ENCODE measurements at places on chromosomes 6 and 20. TPM values are rescaled to one million over a fixed set of nuclear protein-coding genes. Genes with fewer than 3 reads are reported as not detected.

Gene CLIC5
- total RNA-seq, result not detected

Gene SRXN1
- total RNA-seq, result 6.8 TPM

Gene GLP1R
- 1.3 TPM for total RNA-seq

Gene NHLRC1
- total RNA-seq, result not detected

Gene ARMH2
- total RNA-seq, result not detected

Gene HINT3
- total RNA-seq, result 19.5 TPM

Gene FOXP4
- total RNA-seq, result 6.9 TPM

Gene KCNQ5
- 0.09 TPM for total RNA-seq

- H3K36me3 ChIP-seq, result no peaks in the 10 kb centered on the region
- H3K27me3 ChIP-seq, result no peaks in the 10 kb centered on the region
- H3K27ac ChIP-seq, result no peak overlapping the region
- peaks cover 6% of the 10 kb centered on the region for H3K4me1 ChIP-seq
- no peak for DNase-seq
Observed at GRCh38 chr6:160173806-160174527, 52.4 kb downstream of the SLC22A1 start.

- H3K27me3 ChIP-seq, result no peaks in the 10 kb centered on the region
- H3K27ac ChIP-seq, result no peak overlapping the region
- H3K4me3 ChIP-seq, result no peak overlapping the region
- peaks cover 6% of the 10 kb centered on the region for H3K4me1 ChIP-seq
Observed at GRCh38 chr6:13472099-13472498, 15.3 kb downstream of the GFOD1 start.

GRCh38 chr6:100084991-100085364 is 91.0 kb upstream of the MCHR2 start:
- H3K27ac ChIP-seq, result no peak overlapping the region
- no peak for DNase-seq
- no peaks in the 10 kb centered on the region for H3K27me3 ChIP-seq
- no peaks in the 10 kb centered on the region for H3K36me3 ChIP-seq
- H3K4me3 ChIP-seq, result no peak overlapping the region

- no peak overlapping the region for H3K4me3 ChIP-seq
- no peaks in the 10 kb centered on the region for H3K27me3 ChIP-seq
- H3K4me1 ChIP-seq, result no peaks in the 10 kb centered on the region
- H3K36me3 ChIP-seq, result no peaks in the 10 kb centered on the region
- DNase-seq, result no peak
Observed at GRCh38 chr6:9064156-9064555, 628.8 kb upstream of the SLC35B3 start.

DNA sequence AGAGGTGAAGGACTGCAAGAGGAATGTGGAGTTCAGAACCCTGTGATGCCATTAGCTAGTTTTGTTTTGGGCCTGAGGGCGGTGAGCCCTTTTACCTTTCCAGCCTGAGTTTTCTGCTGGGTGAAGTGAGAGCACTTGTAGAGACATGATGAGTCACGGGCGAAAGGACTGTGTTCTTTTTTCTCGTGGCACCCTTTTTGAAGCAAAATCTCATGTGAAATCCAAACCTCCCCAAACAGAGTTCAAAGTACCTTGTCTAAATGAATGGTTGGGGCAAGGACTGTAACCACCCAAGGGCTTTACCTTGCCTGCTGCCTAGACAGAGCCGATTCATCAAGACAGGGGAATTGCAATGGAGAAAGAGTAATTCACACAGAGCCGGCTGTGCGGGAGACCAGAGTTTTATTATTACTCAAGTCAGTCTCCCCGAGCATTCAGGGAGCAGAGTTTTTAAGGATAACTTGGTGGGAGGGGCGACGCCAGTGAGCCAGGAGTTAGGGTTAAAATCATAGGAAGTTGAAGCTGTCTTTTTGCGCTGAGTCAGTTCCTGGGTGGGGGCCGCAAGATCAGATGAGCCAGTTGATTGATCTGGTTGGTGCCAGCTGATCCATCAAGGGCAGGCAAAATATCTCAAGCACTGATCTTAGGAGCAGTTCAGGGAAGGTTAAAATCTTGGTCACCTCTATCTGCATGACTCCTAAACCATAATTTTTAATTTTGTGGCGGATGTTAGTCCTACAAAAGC is 25.8 kb downstream of the SAMD5 start:
- DNase-seq, result no peak
- no peaks in the 10 kb centered on the region for H3K36me3 ChIP-seq
- no peak overlapping the region for H3K4me3 ChIP-seq
- no peaks in the 10 kb centered on the region for H3K27me3 ChIP-seq
- no peaks in the 10 kb centered on the region for H3K4me1 ChIP-seq

DNA sequence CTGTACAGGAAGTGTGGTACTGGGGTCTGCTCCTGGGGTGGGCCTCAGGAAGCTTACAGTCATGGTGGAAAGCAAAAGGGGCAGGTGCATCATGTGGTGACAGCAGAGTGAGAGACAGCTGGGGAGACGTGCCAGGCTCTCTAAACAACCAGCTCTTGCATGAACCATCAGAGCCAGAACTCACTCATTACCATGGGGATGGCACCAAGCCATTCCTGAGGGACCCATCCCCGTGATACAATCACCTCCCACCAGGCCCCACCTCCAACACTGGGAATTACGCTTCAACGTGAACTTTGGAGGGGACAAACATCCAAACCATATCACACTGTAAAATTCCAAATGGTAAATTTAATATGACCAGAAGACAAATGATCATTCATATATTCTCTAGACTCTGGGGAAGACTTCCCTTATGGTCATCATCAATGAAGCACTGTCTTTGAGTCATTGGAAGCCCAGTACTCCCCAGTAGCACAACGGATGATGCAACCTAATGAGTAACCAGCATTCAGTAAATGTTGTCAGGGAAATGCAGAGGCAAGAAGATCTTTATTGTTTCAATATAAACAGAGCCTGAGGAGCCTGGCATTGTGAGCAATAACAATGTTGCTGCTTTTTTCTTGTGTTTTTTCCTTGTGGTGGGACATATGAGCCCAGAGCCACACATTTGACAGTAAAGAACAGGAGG is 48.2 kb upstream of the RALY start:
- no peaks in the 10 kb centered on the region for H3K27me3 ChIP-seq
- H3K4me3 ChIP-seq, result no peak overlapping the region
- no peak for DNase-seq
- no peaks in the 10 kb centered on the region for H3K4me1 ChIP-seq
- no peaks in the 10 kb centered on the region for H3K36me3 ChIP-seq

DNA sequence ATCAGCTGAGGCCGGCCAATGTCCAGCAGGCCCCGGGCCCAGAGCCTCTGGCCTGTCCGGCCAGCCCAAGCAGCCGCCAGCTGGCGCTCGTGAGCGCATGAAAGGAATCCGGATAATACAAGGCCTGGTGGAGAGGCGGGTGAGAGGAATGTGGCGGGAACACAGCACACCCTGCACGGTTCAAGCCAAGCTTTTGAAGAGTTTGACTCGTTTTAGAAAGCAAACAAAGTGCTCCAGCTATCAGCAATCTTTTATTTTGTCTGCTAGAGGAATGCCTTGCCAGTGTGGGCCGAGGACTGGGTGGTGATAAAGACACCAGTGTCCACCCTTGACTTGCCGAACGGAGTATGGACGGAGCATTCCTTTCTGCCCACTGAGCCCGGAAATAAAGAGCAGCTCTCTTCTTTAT is 9.3 kb upstream of the NEDD9 start:
- no peaks in the 10 kb centered on the region for H3K27me3 ChIP-seq
- DNase-seq, result peak; percentile 90
- peaks cover 2% of the 10 kb centered on the region for H3K4me1 ChIP-seq
- H3K4me3 ChIP-seq, result no peak overlapping the region
- H3K36me3 ChIP-seq, result no peaks in the 10 kb centered on the region

- no peaks in the 10 kb centered on the region for H3K27me3 ChIP-seq
- no peak for DNase-seq
- no peak overlapping the region for H3K4me3 ChIP-seq
- H3K4me1 ChIP-seq, result peaks cover 12% of the 10 kb centered on the region
- no peak overlapping the region for H3K27ac ChIP-seq
Observed at GRCh38 chr6:90068264-90068663, 174.0 kb downstream of the GJA10 start.

DNA sequence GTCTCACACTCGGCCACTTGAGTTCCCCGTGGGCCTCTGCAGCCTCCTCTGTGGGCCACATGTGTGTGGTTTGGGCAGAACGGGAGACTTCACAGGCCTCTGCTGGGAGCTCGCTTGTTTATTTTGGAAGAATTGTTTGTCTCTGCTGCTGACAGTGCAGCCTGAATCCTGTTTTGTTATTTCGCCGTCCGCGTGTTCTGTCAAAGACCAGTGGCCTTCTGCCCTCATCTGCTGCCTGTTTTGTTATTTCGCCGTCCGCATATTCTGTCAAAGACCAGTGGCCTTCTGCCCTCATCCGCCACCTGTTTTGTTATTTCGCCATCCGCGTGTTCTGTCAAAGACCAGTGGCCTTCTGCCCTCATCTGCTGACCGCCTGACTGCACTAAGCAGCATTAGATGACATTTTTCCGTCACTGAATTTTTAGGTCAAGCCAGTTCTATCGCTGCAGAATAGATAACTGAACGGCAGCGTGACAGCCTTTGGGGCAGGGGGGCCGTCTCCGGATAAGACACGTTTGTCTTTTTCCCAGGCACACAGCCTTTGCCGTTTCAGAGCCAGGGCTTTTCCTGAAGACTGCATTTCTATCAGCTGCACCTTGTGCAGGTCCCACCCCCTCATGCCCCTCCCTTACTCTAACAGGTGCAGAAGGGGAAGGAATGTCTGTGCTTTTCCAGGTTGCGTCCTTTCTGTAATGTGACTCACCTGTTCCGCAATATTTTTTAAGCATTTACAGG is 158.5 kb upstream of the AFDN start:
- DNase-seq, result peak; percentile 59
- H3K4me1 ChIP-seq, result peaks cover 19% of the 10 kb centered on the region
- no peak overlapping the region for H3K27ac ChIP-seq
- H3K27me3 ChIP-seq, result no peaks in the 10 kb centered on the region

- peaks cover 54% of the 10 kb centered on the region for H3K4me1 ChIP-seq
- no peak for DNase-seq
- peaks cover 5% of the 10 kb centered on the region for H3K36me3 ChIP-seq
- no peak overlapping the region for H3K4me3 ChIP-seq
Observed at GRCh38 chr6:137874204-137875057, 7.4 kb downstream of the TNFAIP3 start.

DNA sequence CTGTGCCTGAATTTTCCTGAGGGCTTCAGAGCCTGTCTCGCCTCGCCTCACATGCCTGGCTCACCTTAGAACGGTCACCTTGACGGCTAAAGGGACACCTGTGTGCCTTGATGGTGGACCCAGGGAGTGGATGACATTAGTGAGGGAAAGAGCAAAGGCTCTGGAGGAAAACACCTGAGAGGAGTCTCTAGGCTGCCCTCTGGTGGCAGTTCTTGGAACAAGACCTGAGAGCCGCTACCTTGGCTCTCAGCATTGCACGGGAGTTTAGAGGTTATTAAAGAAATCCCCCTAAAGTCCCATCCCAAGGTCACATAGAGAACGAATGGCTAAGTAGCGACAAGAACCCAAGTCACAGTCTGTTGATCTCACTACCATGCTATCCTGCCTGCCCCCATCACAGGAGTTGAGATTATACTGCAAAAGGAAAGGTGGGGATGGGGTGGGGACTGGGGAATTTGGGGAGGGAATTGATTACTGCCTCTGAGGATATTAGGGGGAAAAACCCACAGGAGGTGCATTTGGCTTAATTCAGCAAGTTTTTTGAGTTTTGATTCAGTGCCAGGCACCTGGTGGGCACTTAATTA is 7.9 kb upstream of the CDSN start:
- H3K4me3 ChIP-seq, result no peak overlapping the region
- H3K4me1 ChIP-seq, result peaks cover 13% of the 10 kb centered on the region
- DNase-seq, result peak; percentile 80
- H3K36me3 ChIP-seq, result no peaks in the 10 kb centered on the region

- H3K36me3 ChIP-seq, result no peaks in the 10 kb centered on the region
- DNase-seq, result no peak
- no peaks in the 10 kb centered on the region for H3K27me3 ChIP-seq
- H3K4me3 ChIP-seq, result no peak overlapping the region
- H3K4me1 ChIP-seq, result no peaks in the 10 kb centered on the region
Observed at GRCh38 chr20:41017448-41018042, 11.1 kb upstream of the TOP1 start.

DNA sequence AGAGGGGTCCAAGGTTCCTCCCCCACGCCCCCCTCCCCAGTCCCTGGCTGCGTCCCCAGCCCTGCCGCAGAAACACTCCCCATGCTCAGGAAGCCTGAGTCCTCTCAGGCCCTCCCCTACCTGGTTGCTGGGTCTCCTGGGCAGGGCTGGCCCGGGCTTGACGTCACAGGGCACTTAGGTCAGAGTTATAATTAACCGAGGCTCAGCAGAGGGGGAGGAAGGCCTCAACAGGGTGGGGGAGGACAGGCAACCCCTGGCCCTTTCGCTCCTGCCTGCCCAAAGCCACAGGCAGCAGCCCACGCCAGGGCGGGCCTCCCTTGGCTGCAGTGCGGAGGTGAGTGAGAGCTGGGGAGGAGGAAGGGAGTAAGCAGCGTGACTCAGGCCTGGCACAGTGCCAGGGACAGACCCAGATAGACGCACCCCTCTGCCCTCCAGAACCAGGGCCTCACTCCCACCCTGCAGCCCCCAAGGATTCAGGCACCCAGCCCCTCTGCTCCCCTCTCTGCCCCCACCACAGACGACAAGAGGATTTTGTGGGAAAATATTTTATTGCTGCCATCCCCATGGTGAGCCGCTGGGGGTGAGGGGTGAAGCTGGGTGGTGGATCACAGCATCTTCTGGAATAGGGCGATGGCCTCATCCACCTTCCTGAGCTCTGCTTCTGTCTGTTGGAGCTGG is at the start of gene VWA7:
Gene VWA7 (minus strand): TSS at position 340 of the 678 bp plus-strand sequence. CDS start 549 bp downstream, outside the sequence.
- H3K27me3 ChIP-seq, result no peaks in the 10 kb centered on the region
- no peaks in the 10 kb centered on the region for H3K36me3 ChIP-seq
- no peak within 1 kb of the TSS for H3K27ac ChIP-seq
- no peak within 1 kb of the TSS for H3K4me3 ChIP-seq
- H3K4me1 ChIP-seq, result no peaks in the 10 kb centered on the region

DNA sequence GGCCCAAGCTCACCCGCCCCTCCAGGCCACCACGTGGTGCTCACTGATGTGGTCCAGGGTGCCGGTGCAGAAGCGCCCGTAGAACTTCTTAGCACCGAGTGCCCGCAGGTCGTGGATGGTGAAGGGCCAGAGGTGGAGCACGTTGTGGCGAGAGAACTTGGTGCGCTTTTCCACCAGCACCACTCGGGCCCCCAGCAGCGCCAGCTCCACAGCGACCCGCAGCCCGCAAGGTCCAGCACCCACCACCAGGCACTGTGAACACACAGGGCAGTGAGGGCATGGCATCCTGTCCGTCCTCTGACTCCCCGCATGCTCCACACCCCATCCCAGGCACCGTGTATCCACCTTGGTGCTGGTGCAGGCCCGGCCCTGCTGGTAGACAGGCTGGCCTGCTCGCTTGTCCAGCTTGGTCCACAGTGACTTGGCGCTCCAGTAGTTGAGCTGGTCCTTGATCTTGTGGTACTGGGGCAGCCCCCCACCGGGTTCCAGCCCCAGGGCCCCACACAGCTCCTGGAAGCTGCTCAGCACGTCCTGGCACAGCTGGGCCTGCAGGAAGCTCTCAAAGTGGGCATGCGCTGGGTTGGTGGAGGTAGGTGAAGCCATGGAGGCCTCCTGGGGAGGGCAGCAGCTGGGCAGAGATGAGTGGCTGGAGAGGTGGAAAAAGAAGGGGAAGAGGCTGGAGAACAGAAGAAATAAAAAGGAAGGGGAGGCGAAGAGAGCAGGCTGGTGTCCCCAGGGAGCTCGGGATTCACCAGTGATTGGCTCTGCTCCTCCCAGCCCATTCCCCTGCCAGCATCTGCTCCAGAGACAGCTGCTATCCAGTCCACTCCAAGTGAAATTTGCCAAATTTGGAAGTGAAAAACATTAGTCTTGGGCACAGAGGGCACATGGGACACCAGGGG is 1.7 kb downstream of the MICAL1 start:
- H3K4me1 ChIP-seq, result peaks cover 17% of the 10 kb centered on the region
- no peak overlapping the region for H3K27ac ChIP-seq
- DNase-seq, result no peak

Measured in neural progenitor cell (in vitro differentiated cells).